Right lobe of liver (tissue), 6 donors: ENCODE measurements at places on chromosomes 5 and 9. TPM values are rescaled to one million over a fixed set of nuclear protein-coding genes. Genes with fewer than 3 reads are reported as not detected.

QSOX2 gene
- total RNA-seq = 8.7 TPM

BNC2 gene
- total RNA-seq = 0.29 TPM

NR2F1-AS1 gene
- 1.6 TPM for total RNA-seq

LHX6 gene
- total RNA-seq = 0.31 TPM

ACOT12 gene
- total RNA-seq = 67.5 TPM

G3BP1 gene
- 107 TPM for total RNA-seq

- DNase-seq = no peak
- H3K4me1 ChIP-seq = no peaks in the 10 kb centered on the region
- no peaks in the 10 kb centered on the region for H3K27me3 ChIP-seq
- no peak overlapping the region for H3K27ac ChIP-seq
- no peak overlapping the region for H3K4me3 ChIP-seq
Measured at GRCh38 chr5:105587963-105588662, 2025.5 kb upstream of the NUDT12 start.

DNA sequence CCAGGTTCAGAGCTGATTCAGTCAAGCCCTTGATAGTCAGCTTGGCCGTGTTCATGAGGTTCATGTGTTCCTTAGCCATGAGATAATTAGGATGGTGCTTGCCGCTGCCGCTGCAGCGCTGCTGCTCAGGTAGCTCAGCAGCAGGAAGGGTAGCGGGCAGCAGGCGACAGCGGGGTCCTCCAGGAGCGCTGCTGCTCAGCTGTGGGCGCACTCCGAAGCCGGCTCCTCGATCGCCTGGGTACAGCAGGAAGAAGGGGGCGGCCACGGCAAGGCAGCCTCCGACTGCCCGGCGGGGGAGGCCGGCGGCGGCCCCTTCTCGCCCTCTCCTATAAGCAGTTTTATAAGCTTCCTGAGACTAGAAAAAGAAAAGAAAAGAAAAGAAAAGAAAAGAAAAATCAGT, 1253.6 kb downstream of the EFNA5 start:
- H3K36me3 ChIP-seq = no peaks in the 10 kb centered on the region
- peak; percentile 40 for DNase-seq
- H3K4me3 ChIP-seq = no peak overlapping the region
- no peak overlapping the region for H3K27ac ChIP-seq
- no peaks in the 10 kb centered on the region for H3K27me3 ChIP-seq

DNA sequence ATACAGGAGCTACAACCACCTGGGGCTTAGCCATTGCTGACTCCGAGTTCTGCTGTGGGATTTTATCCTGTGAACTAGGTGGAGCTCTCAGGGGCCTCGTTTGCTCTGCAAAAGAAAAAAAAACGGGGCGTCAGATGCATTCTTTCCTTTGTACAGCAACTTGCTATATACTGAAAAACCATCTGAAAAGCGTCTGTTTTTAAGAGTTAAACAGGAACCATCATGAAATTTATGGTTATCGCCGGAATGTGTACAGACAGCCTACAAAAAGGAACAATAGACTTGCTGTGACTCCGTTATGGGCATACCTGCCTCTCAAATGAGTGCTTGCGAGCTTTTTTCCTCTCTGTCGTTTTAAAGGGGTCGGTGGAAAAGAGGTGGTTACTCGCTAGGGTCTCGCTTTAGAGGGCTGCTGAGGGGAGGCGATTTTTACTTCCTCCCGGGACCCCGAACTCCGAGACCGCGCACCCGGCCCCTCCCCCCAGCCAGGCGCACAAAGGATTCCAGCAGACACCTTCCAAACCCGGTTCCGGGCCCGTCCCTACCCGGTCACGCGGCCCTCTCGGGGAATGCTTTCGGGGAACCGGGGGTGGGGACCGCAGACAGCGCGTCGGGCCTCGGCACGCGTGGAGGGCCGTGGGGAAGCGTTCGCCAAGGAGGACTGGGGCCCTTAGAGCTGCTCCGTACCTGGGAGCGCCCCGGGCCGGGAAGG, 826 bp downstream of the PAIP1 start:
- H3K36me3 ChIP-seq = no peaks in the 10 kb centered on the region
- no peaks in the 10 kb centered on the region for H3K27me3 ChIP-seq
- peak overlapping the region; percentile 81 for H3K4me3 ChIP-seq
- peak; percentile 80 for DNase-seq

DNA sequence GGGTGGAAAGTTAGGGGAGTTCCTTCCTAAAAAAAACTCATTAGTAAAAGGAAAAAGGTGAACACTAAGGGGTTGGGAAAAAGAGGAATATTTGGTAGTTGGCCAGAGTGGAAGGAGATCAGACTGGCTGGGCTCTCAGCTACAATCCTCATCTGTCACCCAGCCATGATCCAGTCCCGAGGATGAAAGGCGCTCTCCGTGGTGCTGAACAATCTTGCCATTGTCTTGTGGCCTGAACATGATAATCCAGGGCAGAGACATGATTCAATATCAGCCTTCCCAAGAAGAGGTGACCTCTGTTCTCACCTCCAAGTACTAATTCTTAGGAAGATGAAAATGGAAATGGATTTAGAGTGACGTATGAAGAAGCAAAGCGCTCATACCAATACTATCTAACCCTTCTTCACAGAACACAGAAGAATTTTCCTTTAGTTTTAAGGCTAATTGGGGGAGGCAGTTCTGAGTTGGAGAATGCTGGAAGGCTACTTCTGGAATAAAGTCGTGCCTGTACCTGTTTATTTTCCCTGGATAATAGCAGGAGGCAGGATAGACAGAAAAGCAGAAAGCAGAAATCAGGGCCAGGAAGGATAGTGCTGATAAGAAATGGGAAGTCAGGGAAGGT, 36.6 kb upstream of the MYORG start:
- H3K27me3 ChIP-seq = no peaks in the 10 kb centered on the region
- no peak overlapping the region for H3K27ac ChIP-seq
- no peaks in the 10 kb centered on the region for H3K36me3 ChIP-seq
- no peak overlapping the region for H3K4me3 ChIP-seq
- no peak for DNase-seq
- no peaks in the 10 kb centered on the region for H3K4me1 ChIP-seq

GRCh38 chr5:78763659-78764189, 115.2 kb upstream of the LHFPL2 start:
- H3K36me3 ChIP-seq = no peaks in the 10 kb centered on the region
- DNase-seq = no peak
- H3K4me3 ChIP-seq = no peak overlapping the region
- H3K27ac ChIP-seq = no peak overlapping the region

DNA sequence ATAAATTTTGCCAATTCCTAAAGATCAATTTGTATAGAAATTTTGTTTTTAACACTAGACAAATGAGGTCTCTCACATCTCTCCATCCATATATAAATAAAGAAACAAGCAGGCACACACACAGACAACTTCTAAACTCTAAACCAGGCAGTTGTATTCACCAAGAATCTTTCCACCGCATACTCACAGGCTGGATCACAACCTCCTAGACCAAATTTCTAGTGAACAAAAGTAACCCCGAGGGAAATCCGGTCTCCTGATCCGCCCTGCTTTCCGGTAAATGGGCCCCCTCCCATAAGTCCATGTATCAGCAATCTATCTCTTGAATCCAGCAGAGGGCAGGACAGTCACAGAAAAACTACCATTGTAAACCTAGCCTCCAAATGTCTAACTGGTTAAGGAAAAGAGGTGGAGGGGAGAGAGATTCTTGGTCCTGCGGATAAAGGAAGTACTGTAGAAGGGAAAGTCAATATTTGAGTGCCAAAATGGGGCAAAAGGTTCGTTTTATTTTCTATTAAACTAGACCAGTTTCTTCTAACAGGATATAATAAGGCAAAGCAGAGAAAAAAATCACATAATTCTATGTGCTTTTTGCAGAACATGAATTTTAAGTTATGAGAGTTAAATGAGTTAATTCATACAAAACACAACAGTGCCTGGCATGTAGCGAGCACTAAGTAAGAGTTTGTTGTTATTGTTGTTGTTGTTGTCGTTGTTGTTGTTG, 4.8 kb upstream of the SMU1 start:
- no peaks in the 10 kb centered on the region for H3K27me3 ChIP-seq
- peaks cover 20% of the 10 kb centered on the region for H3K4me1 ChIP-seq
- DNase-seq = peak; percentile 66
- H3K27ac ChIP-seq = peak overlapping the region; percentile 21

DNA sequence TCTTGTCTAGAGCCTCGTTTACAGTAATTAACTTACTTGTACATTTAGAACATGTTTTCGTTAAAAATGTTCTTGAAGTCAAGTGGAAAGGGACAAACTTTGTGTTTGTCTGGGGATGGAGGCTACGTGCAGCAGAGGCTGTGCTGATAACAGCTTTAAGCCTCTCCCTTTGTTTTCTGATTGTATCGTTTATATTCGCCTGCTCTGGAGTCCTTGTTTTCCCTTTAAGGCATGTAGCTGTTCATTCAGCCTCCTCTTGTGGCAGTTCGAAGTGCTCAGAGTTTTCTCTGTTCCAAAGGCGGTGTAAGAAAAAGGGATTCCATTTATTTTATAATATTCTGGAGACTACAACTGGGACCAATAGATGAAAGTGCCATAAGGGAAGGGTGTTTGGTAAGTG, 1.9 kb downstream of the SLC36A1 start:
- no peak overlapping the region for H3K4me3 ChIP-seq
- no peaks in the 10 kb centered on the region for H3K4me1 ChIP-seq
- no peak overlapping the region for H3K27ac ChIP-seq

DNA sequence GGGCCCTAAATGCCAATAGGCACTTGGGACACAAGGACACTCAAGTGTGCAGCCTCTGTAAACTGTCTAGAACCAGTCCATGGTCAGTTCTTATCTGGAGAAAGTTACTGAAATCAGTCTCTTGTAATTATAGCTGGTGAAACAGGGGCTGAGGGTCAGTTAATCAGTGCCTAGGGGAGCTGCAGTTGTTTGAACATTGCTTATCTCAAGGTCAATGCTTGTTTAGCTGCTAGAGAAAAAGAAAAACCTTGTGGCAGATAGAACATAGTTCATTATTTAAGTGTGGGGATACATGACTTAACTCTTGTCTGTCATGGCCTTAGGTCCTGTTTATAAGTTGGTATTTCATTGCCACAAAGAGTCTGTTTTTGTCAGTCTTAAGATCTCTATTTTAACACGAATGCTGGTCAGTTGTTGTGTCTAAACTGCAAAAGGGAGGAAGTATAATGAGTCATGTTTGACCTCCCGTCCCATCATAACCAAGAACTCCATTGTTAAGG, 108.0 kb downstream of the STARD4 start:
- no peaks in the 10 kb centered on the region for H3K4me1 ChIP-seq
- no peaks in the 10 kb centered on the region for H3K27me3 ChIP-seq
- H3K36me3 ChIP-seq = no peaks in the 10 kb centered on the region
- no peak for DNase-seq

- H3K36me3 ChIP-seq = no peaks in the 10 kb centered on the region
- no peaks in the 10 kb centered on the region for H3K27me3 ChIP-seq
- H3K4me3 ChIP-seq = no peak overlapping the region
- no peak overlapping the region for H3K27ac ChIP-seq
- no peaks in the 10 kb centered on the region for H3K4me1 ChIP-seq
Measured at GRCh38 chr5:65073250-65073661, 304.5 kb downstream of the CWC27 start.

DNA sequence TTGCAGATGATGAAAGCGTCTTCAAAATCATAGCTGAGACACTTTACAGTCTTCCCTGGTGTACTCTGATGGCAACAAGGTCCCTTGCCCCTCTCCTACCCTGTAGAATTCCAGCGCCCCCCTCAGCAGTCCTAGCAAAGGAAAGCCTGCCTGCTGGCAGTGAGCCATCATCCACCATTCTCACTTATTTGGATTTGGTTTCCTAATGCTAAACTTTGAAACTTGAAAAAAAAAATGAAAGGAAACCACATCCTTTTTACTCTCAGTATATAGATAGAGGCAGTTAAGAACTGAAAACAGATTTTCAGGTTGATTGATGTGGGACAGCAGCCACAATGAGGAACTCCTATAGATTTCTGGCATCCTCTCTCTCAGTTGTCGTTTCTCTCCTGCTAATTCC, at the start of gene GZMA:
GZMA (plus strand) TSS at position 299 of the 400 bp plus-strand sequence; CDS start at position 336, 37 bp downstream.
- H3K4me3 ChIP-seq = no peak within 1 kb of the TSS
- DNase-seq = no peak
- H3K4me1 ChIP-seq = no peaks in the 10 kb centered on the region
- no peaks in the 10 kb centered on the region for H3K27me3 ChIP-seq
- H3K36me3 ChIP-seq = no peaks in the 10 kb centered on the region

DNA sequence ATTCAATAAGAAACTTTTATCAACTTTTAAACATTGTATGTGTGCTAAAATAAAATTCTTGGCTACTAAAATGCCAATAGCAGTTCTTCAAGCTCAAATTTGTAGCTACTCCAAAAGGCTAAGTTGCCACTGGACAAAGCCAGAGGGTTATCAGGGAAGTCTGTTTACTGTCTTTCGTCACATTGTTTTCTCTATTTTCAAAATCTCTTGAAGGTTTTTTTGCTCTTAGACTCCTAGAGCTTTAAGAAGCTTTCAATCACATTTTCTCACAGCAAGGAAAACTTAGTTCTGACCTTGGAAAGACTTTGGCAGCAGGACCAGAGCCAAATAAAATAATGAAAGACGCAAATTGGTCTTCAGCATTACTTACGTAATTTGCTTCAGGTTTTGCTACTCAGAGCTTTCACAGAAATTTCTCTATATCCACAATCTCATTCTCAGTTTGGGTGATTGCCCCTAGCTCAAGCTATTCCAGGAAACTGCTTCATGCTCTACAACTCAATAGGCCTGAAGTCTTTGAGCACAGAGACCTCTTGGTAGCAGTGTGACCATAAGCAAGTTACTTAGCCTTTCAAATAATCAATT, 257.7 kb downstream of the GABRG2 start:
- no peaks in the 10 kb centered on the region for H3K4me1 ChIP-seq
- no peak overlapping the region for H3K27ac ChIP-seq
- DNase-seq = no peak
- H3K27me3 ChIP-seq = no peaks in the 10 kb centered on the region

GRCh38 chr9:24487250-24487861, 58.3 kb downstream of the IZUMO3 start:
- no peaks in the 10 kb centered on the region for H3K36me3 ChIP-seq
- no peak overlapping the region for H3K27ac ChIP-seq
- no peaks in the 10 kb centered on the region for H3K4me1 ChIP-seq
- no peaks in the 10 kb centered on the region for H3K27me3 ChIP-seq
- no peak for DNase-seq

DNA sequence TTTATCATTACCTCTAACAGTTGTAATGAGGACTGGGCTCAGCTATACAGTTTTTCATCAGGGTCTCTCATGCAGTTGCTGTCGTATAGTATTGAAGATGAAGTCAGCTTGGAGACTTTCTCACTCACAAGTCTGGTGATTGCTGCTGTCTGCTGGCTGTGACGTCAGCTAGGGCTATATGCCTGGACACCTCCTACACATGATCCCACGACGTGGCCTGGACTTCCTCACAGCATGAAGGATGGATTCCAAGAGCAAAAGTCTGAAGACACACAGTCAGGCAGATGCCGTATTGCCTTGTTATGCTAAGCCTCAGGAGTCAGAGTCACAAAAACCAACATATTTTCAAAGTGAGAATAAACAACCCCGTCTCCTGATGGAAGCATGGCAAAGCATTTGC, 193.3 kb downstream of the LURAP1L start:
- H3K4me3 ChIP-seq = no peak overlapping the region
- no peak for DNase-seq
- no peaks in the 10 kb centered on the region for H3K27me3 ChIP-seq
- H3K36me3 ChIP-seq = no peaks in the 10 kb centered on the region
- no peak overlapping the region for H3K27ac ChIP-seq

GRCh38 chr5:96968614-96969013, 32.7 kb downstream of the LNPEP start:
- no peaks in the 10 kb centered on the region for H3K27me3 ChIP-seq
- no peaks in the 10 kb centered on the region for H3K4me1 ChIP-seq
- DNase-seq = no peak
- H3K36me3 ChIP-seq = no peaks in the 10 kb centered on the region
- H3K4me3 ChIP-seq = no peak overlapping the region
